ENCODE measurements at places on chromosomes 2 and 18.

DNA sequence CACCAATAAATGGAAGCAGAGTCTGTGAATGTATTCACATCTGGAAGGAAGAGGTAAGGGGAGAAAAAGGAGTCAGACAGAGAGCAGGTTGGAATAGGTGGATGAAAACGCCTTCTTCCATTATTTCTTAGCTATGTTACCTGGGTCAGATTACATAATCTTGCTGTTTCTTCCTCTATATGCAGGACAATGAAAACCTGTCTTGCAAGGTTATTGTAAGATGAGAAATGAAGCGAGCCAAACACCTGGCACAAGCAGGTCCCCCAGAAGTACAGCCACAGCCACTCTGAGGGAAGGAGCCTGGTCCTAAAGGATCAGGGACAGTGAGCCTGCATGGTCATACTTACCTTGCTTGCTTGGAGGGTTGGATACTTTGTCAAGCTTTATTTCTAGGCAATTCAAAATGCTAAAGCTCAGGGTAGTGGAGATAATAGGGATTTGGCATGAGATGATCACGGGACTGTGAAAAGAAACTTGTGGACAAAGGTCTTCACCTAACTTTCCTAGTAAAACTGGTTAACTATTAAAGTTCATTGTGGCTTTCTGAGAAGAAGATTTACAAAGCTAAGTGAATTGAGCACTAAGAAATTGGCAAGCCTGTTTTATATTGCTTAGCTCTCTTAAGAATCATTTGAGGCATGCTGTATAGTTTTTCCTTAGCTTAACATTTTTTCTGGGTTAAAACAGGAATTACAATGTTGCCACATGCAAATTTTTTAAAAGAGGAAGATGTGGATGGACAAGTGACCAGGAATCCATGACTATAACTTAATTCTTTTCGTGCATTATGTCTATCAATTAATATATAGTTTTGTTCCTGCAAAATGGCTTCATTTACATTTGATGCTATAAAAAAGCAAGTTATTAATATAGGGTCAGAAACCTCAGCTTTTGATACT is 15.7 kb upstream of the PLA2R1 start:
- DNase-seq: no peak

DNA sequence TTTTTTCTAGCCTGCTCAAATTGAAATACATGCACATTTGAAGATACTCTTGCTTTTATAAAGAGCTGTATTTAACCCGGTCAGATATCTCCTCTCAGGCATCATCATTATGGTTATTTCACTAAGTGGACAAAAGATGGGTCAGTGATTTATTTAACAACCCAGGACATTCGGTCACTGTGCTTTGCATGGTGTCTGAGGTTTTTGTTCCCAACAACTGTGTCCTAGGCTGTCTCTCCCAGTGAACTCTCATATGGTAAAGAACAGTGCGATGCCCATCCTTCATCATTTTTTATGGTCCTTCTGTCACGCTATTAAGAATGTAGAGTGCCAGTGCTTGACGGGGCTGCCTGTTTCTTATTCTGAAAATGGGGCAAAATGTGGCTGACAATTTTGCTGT is 372.4 kb downstream of the PTPRM start:
- DNase-seq: no peak

DNA sequence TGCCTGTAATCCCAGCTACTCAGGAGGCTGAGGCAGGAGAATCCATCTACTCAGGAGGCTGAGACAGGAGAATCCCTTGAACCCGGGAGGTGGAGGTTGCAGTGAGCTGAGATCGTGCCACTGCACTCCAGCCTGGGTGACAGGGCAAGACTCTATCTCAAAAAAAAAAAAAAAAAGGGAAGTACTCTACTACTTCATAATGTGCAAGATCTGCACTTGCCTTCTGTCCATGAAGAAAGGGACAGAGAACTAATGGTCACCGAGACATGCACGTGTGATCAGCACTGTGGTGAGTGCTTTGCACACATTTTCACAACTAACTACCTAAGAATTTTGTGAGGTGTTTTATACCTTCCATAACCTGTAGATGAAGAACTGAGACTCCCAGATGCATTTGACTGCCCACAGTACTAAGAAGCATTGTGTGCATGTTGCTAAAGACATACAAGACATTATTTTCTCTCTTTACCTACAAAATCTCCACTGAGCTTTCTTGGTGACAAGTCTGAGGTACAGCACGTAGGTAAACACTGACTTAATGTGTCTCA is 784.8 kb upstream of the ID2 start:
- no peak for DNase-seq

GRCh38 chr18:42290318-42291307 is 335.6 kb downstream of the PIK3C3 start:
- DNase-seq: no peak

DNA sequence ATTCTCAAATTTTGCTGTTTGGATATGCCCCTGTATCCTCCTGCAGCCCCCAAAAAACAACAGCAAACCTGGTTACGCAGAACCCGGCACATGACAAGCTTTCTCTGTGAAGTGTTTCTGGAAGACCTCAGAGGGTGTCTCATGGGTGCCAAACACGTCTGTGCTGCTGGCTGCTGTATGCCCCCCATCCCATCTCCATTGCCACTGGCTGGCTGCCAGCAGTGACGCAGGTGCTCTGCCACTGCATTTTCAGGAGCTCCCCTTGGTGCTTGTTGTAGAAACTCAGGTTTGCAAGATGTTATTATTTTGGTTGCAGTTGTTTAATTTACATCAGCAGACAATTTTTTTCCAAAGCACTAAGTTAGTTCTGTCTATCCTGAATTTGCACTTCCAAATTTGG is 166.4 kb upstream of the FANCL start:
- DNase-seq: no peak

DNA sequence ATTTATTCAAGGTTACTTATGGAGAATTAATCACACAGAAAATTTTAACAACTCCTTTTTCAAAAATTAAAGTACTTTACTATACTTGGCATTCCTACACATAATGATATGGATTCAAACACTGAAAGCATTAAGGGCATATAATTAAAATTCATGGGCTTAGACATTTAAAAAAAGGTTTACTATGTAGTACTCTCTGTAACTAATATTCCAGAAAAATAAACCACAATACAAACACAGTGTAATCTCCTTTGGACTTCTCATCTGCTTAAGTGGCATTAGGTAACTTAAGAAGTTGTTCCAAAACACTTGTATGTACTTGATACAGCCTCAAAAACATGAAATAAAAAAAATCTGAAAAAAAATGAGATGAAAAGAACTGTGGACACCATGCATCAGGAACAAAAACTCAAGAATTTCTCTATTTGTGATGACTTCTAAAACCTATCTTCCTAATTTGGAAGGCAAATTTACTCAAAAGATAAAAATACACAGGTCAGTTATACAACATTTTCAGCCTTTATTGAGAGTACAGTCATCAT is 21.0 kb downstream of the C1D start:
- DNase-seq: no peak

GRCh38 chr18:31581498-31582197 is 10.0 kb upstream of the TTR start:
- no peak for DNase-seq

- DNase-seq: no peak
These were observed 287.4 kb upstream of the HDAC4 start for GRCh38 chr2:239688122-239688681.

DNA sequence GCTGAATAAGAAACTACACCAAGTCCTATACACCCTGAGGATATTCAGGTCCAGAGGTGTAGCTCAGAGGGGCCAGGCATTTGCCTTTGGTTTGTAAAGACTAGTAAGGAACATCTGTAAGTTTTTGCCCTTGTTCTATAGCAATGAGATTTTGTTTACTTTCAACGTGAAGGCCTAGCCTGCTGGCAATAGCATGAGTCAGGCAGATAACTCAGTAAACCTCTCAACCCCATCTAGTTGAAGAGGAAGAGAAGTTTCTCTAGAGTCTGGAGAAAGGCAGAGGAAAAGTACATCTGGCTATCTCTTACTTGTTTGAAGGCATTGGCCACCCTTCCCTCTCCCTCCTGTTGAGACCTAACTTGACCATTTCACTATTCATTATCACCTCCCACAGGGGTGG is 70.3 kb upstream of the ZNF521 start:
- DNase-seq: no peak

DNA sequence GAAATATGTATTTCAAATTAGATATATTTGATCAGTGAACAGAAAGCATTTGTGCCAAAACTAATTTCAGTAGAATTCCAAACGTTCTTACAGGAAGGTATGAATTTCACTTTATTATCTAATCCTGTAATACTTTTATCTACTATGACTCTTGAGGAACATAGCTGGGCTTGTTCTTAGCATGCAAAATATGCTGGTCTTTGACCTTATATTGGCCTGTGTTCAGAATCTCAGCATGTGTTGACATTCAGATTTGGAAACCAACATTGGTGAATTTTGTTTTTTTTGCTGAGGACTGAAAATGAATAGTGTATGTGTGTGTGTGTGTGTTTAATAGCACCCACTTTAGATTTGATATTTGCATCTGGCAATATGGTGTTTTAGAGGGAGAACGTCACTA is 112.2 kb downstream of the MEIS1 start:
- no peak for DNase-seq

GRCh38 chr2:97981961-97982360 is 13.8 kb downstream of the TMEM131 start:
- DNase-seq: no peak

DNA sequence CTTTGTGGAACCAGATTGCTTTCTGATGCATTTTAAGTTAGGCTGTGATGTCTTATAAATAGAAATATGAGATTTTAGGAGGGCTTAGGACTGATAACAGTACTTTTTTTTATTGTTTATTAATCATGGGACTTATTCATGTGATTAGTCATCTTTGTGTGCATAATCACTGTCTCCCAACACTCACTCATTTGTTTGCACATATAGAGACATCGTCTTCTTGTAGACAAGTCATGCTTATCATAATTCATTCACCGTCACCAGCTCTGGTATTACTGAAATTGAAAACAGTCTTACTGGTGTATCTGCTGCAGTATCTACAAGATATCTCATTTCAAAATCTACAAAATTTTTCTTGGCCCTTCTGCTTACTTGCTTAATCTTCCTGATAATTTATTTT is 45.8 kb downstream of the WDR7 start:
- DNase-seq: no peak

DNA sequence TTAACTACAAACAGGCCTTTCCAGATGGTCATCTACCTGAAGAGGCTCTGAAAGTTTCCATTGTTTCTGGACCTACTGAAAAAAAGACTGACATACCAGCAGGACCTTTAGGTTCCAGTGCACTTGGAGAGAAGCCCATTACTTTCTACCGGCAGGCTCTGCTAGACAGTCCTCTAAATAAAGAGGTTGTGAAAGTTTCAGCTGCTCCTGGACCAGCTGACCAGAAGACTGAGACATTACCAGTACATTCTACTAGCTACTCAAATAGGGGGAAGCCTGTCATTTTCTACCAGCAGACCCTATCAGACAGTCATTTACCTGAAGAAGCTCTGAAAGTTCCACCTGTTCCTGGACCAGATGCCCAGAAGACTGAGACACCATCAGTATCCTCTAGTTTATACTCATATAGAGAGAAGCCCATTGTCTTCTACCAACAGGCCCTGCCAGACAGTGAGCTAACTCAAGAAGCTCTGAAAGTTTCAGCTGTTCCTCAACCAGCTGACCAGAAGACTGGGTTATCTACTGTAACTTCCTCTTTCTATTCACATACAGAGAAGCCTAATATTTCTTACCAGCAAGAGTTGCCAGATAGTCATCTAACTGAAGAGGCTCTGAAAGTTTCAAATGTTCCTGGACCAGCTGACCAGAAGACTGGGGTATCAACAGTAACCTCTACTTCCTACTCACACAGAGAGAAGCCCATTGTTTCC is 65.8 kb downstream of the ALMS1 start:
- DNase-seq: no peak

- DNase-seq: no peak
These were observed 34.6 kb downstream of the COPS7B start for GRCh38 chr2:231820786-231821303.

DNA sequence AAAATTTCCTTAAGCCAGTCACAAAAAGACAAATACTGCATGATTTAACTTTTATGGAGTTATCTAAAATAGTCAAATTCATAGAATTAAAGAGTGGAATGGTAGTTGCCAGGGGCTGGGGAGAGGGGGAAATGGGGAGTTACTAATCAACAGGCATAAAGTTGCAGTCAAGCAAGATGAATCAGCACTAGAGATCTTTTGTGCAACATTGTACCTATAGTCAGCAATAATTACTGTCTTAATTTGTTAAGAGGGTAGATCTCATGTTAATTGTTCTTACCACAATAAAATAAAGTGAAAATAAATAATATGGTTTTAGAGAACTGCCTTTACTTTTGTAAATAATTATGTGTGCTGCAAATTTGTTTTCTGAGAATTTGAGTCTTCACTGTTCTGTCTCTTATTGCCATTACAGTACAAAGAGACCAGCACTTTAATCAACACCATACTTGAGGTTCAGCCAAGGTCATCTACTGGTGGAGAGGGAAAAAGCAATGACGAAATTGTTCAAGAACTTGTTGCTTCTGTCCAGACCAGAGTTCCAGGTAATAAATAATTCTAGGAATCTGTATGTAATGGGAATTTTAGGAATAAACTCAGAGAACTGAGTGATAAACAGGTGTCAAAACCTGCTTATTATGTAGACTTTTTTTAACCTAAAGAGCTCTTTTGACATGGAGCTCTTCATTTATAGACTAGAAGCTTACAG is 75.5 kb downstream of the TRABD2A start:
- no peak for DNase-seq
